ENCODE measurements at places on chromosomes 2 and 18.

DNA sequence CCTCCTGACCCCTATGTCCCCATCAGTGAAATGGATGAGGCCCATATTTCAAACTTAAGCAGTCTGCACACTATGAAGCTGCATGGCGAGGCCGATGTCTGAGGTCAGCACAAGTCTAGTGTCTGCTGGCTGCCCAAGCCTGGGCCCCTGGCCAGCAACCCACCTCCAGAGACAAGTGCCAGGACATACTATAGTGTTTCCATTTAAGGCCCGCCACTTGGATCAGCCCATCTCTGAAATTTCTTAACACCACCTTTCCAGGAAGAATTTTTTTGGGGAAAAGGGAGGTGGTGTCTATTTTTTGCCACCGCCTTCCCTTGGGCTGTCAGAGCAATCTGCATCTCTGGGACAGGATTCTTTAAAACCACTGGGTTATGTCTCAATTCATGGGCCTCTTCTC is 1.8 kb downstream of the ACVR1 start:
- DNase-seq = no peak

- no peak for DNase-seq
Measured at GRCh38 chr2:41000906-41001305, 549.0 kb upstream of the SLC8A1 start.

DNA sequence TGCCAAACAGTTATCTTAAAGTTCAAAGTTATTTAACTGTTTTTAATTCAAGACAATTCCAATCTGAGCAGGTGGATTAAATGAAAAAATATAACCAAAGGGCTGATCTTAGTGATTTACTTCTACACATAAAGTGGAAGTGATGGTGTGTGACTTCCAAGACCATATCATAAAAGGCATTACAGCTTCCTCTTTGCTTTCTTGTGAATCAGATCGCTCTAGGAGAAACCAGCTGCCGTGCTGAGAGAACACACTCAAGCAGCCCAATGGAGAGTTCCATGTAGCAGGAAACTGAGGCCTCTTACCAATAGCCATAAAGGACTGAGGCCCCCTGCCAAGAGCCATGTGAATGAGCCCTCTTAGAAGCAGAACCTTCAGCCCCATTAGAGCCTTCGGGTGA is 197.4 kb downstream of the NBAS start:
- no peak for DNase-seq

- DNase-seq = no peak
Measured at GRCh38 chr2:96167407-96168013, 22.3 kb upstream of the DUSP2 start.

DNA sequence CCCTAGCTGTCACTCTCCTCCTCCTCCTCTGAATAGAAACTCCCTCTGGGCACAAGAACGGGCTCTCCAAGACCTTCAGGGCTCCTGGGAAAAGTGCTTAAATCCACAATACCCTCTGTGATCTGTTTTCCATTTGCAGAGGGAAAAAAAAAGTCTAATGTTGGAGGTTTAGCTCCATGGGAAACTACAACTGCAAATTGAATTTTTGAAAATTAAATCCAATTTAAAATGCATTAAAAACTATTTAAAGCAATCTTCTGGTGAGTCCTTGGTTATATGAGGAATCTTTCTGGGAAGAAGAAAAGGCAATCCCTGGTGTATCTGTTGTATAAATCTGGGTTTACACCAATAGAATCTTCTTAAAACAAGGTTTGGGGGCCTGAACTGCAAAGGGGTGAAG is 64.3 kb downstream of the NCKAP5 start:
- no peak for DNase-seq

DNA sequence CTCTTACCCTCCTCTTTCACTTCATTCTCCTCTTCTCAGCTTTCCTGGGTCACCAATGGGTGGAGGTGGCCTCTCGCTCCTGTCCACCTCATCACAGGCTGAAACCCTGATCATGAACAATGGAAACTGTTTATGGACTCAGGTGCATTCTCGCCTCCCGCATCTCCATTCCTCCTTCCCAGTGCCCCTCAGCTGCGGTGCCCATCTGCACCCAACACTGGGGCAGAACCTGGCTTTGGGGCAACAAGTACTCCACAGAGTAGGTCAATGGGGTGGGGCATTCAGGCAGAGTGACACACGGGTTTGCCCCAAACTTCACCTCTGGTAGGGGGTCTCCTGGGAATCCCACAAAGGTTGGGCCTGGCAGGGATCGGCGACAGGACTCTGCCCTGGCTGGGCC is 199.5 kb downstream of the RTP5 start:
- no peak for DNase-seq

GRCh38 chr2:226270285-226271058 is 529.1 kb downstream of the IRS1 start:
- DNase-seq = no peak

DNA sequence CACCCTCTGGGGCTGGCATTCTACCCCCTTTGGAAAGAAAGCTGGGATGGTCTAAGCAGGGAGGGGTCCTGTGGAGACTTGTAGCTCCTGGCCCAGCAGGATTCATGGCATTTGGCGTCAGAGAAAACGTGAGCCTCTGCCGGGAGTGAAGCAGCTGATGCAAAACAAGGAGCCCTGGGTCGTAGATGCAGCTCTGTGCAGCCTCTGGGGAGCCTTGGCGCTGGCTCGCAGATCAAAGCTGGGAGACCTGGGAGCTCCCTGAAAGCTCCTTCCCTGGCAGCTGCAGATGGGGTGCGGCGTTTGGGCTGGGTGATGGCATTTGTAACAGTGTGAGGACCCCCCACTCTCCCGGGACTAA is 148.3 kb downstream of the KLHL29 start:
- no peak for DNase-seq

DNA sequence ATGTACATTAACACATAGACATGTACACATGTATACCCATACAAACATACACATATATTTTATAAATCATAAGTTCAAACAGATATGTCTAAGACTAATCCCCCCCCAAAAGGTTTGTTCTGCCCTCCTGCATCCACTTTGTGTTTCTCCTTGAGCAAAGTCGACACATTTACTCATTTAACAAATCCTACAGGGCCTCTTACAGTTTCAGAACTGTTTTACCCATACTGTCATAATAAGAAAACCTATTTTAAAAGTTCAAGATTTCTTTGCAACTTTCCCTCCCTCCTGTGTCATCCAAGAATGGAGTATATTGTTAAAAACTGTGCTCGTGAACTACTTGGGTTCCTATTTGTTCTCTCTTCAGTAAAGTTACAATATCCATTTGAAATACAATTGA is 166.7 kb downstream of the L3MBTL4 start:
- DNase-seq = no peak

GRCh38 chr2:133420788-133421187 is 147.5 kb downstream of the NCKAP5 start:
- no peak for DNase-seq

GRCh38 chr2:63477686-63478085 is 110.6 kb downstream of the WDPCP start:
- no peak for DNase-seq

DNA sequence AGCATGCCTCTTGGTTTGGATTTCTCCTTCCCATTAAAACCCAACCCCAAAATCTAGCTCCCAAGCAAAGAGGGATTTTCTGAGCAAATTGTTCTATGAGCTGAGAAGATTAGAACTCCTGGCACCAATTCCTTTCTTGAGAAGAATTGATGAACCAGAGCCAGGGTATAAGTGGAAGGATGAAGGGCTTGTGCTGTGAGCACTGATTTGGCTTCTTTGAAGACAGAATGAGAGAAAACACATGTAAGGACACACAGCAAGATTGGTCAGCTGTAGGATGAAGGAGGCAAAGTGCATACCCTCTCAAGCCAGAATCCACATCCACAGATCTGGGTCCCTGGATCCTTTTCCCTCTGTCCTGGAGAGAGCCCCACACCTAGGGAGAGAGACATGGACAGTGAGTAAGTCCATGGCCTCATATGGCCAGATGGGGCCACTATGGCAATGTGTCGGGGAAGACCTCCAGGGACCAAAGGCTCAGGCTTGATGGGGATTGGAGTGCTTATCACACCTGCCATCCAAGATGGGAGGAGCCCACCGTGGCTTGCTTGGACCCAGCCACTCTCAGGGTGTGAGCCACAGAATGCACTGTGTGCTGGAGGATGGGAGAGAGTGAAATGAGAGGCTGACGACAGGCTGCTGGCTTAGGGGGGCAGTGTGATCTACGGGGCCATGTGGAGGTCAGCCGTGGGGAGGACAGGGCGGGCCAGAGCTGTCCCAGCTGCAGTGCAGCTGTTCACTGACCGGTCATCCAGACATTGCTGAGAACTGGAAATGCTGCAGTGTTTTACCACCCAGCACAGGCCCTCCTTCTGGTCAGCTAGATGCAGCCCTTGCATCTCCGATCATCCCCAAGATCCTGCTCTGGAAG is 339.8 kb downstream of the CYP26B1 start:
- no peak for DNase-seq

DNA sequence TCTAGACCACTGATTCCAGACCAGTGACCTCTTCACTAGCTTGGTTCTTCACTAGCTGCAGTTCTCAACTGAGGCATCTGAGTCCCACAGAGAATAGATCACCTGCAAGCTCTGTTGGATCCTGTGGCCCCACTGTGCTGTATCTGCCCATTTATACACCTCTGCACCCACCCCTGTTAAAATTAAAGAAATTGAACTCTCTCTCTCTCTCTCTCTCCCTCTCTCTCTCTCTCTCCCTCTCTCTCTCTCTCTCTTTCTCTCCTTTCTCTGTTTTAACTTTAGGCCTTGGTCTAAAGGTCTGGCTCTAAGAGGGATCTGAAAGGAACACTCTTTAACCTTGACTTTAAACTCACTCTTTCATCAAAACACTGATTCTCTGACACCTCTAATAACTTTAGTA is 150.5 kb downstream of the ZEB2 start:
- no peak for DNase-seq

DNA sequence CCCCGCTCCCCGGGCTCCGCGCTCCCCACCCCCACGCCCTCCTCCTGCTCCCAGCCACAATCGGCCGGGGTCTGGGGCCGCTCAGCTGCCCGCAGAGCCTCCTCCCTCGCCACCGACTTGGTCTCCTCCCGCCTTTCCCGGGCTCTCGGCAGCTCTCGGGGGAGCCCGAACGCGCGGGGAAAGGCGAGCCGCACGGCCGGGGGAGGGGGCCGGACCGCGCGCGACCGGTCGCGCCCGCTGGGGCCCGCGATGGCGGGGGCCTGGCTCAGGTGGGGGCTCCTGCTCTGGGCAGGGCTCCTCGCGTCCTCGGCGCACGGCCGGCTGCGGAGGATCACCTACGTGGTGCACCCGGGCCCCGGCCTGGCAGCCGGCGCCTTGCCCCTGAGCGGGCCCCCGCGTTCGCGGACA is 327 bp downstream of the LTBP1 start:
- no peak for DNase-seq

DNA sequence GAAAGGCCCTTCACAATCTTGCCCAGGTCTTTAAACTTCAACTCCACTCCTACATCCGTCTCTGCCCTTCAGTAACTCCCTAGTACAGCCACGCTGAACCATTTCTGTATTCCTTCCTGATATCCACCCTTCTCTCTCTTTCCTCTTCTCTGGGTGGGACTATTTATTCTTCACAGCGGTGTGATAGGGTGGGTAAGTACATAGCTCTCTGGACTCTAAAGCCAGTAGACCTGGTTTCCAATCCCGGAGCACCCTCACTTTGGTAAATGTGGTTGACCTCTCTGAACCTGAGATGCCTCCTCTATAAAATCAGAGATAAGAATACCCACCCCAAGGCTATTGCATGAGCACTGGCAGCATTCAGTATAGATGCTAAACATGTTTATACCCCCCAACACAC is 86.7 kb downstream of the ATL2 start:
- DNase-seq = no peak

- no peak for DNase-seq
Measured at GRCh38 chr2:196479350-196479749, 160.2 kb upstream of the CCDC150 start.

Measured in stimulated activated CD4-positive, alpha-beta T cell treated with anti-CD3 and anti-CD28 coated beads, TNF-alpha, amount 100 ng/mL, for 1 hour (primary cell).